ENCODE measurements at places on chromosomes 2 and 18.

DNA sequence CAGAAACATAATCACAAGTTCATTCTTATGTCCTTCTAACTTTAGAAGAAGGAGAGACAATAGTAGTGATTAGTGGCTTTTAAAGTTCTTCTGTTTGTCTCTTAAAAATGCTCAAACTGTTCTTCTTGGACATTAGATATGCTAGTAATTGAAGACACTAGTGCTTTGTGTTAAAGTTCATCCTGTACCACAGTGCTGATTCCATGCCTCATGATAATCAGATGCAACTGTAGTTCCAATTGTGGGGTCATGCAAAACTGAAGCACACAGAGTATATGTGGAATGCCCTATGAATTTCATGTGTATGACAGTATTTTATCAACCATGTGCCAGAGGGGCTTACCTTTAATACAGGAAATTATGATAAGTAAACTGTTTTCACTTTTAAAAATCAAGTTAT, 11.4 kb upstream of the KCNJ13 start:
- no peak for DNase-seq

GRCh38 chr2:88181511-88181910, 11.4 kb downstream of the THNSL2 start:
- DNase-seq, result no peak

DNA sequence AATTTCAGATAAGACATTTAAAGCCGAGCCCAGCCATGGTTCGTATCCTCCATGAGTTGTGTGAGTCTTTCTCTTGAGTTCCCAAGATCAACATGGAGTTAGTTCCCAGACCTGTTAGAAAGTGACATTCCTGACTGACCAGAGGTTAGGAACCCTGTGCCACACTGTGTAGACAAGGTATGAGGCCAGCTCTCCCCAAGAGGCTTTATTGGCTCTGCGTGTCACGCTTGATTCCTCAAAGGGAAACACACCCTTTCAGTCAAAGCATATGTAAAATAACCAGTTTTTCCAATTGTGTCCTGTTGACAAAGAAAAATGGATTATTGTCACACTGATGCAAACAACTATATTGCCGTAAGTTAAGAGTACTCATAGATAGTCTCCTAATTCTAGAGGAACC, 1.2 kb downstream of the SULT1C3 start:
- DNase-seq, result no peak

DNA sequence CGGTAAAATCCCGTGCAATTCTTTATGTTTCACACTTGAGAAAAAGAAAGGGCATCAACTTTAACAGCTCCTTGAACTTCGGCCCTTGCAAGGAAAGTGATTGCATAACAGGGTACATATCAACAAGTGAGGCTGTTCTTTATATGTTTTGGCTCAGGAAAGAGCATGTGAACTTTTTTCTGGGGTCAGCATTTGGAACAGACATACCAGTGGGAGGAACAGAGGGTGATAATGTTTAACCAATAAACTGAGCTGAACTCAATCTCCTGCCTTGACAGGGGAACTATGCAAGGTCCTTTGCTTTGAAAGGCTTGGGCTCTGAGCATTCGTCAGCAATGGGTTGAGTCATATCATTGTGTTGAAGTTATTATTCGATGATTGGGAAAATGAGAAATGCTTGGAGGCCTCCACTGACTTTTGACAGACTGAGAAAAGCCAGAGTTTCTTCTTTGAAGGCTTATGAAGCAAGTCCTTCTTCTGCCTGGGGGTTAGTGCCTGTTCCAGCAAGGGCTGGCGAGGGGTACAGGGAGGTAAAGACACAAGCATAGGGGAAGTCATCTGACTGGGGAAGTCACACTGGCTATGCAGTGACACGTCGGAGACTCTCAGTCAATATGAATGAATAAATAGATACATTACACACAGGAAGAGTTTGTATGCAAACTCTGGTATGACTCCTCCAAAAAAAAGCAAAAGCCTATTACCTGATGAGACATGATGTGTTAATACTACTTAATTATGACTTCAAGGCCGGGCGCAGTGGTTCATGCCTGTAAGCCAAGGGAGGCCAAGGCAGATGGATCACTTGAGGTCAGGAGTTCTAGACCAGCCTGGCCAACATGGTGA, 57.2 kb downstream of the CYB5A start:
- no peak for DNase-seq

- DNase-seq, result no peak
These were observed 33.2 kb downstream of the ZNF236 start for GRCh38 chr18:76855594-76855993.

- DNase-seq, result no peak
These were observed 125.7 kb downstream of the PDE1A start for GRCh38 chr2:182301093-182301492.

- DNase-seq, result no peak
These were observed 358.7 kb downstream of the SETBP1 start for GRCh38 chr18:45039376-45039775.

- DNase-seq, result no peak
These were observed 53.5 kb upstream of the ASAP2 start for GRCh38 chr2:9152975-9153642.

DNA sequence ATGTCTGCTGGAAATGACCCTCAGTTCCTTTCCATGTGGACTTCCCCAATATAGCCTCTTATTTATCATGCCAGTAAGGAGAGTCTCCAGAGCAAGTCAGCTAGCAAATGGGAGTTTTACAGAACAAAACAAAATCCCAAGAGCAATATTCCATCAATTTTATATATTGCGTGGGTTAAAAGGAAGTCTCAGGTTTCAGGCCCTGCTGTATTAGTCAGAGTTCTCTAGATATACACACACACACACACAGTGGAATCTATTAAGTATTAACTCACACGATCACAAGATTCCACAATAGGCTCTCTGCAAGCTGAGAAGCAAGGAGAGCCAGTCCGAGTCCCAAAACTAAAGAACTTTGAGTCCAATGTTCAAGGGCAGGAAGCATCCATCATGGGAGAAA, 102.8 kb upstream of the MAP2 start:
- no peak for DNase-seq

- no peak for DNase-seq
These were observed 3.9 kb downstream of the IL18R1 start for GRCh38 chr2:102359527-102359926.

All from activated CD8-positive, alpha-beta memory T cell treated with anti-CD3 and anti-CD28 coated beads for 4 hours (primary cell).